ENCODE measurements at places on chromosomes 2 and 18.

- no peak for DNase-seq
Observed at GRCh38 chr2:8965216-8965969, 38.1 kb downstream of the MBOAT2 start.

GRCh38 chr2:113390124-113390849, 47.2 kb upstream of the ZNG1B start:
- DNase-seq: peak; percentile 23

DNA sequence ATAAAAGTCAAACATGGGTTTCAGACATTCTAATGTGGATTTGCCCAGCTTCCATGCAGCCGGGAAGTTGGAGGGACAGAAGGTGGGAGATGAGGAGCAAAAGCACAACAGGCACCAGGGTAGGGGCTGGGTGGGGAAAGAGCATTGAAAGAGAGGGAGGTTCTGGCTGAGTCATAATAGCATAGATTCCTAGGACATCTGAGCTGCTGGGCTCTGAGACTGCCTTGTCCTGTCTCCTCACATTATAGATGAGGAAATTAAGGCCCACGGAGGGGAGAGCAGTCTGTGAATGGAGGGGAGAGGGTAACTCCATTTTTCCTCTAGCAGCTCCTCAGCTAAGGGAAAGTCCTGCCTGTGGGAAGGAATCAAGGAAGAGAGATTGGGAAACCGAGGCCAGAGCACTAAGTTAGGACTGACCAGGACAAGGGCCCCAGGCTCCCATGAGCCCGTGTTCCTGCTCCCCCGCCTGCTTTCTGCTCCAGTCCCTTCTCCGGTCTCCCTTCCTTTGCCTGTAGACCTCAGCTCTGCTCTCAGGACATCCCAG, 26.2 kb downstream of the SH2D6 start:
- DNase-seq: no peak

DNA sequence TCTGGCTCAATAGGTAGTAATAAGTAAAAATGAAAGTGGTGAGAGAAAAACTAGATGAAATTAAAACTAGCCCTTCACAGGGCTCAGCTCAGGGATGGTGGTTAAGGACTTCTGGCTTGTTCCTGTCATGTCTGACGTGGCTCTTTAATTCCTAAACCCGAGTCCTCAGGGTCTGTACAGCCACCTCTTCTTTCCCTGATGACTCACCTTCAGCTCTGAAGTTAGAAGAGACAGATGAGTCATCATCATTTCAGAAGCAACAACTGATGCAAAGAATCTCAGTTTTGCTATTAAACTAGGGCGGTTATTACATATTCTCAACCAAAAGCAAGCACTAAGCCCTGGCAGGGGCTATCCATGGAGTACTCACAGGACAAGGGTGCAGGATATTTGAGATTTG, 24.0 kb upstream of the ITGB6 start:
- DNase-seq: no peak

- no peak for DNase-seq
Observed at GRCh38 chr18:35477974-35478373, 19.8 kb downstream of the INO80C start.

- no peak for DNase-seq
Observed at GRCh38 chr2:173247156-173247555, 107.5 kb upstream of the CDCA7 start.

DNA sequence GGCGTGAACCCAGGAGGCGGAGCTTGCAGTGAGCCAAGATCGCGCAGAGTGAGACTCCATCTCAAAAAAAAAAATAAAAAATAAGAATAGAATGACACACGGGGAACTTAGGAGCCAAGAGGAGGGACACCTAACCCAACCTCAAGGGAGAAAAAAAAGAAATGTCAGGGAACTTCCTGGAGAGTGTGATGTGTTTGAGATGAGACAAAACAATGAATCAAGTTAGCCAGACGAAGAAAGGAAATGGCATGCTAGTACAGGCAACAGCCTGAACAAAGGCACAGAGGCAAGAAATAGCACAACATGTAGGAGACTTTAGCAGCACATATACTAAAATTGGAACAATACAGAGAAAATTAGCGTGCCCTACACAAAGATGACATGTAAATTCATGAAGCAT, 36.7 kb upstream of the PAPOLG start:
- no peak for DNase-seq

DNA sequence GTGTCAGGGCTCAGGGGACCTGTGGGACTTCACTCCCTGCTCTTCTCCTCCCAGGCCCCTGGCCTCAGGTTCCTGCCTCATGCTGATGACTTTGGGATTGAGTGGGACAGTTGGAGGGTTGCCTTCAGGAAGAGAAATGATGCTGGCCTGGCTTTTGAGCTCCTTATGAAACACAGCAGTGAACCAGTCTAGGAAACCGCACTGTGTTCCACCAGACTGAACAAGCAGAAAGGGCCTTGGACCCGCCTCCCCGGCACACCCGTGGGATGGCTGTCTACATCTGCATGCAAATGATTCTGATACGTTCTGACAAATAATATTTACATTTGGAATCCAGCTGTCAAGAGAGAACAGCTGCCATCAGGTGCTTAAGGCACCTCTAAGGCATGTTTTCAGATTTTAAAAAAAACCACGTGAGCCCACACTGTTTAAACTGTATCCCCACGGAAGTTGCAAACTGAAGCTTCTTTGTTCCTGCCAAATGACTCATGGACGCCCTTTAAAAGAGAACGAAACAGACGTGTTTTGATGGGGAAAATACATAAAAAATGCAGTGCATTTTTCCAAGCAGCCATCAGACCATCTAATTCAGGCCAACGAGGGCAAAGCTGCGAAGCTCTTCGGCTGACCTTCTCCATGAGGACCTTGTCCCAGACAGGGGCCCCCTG, 27.6 kb upstream of the ASAP2 start:
- no peak for DNase-seq

- no peak for DNase-seq
Observed at GRCh38 chr2:39264733-39265132, 21.0 kb upstream of the CDKL4 start.

- no peak for DNase-seq
Observed at GRCh38 chr2:216657980-216658379, 24.8 kb downstream of the IGFBP2 start.

DNA sequence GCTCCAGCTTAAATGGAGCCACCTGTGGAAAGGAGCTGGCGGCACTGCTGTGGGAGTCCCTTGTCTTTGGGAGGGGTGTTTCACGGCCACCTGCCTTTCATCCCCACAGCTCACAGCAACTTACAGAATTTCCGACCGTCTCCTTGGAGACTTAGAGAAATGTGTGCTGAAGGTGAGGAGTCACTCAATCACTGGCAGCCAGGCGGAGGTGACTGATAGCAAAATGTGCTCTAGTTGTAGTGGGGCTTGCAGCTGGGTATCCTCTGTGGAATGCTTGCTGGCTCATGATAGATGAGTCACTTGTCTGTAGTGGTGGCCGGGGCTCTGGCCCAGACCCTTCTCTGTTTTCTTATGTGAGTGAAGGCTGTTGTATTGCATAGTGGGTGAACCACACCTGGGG, 110.7 kb downstream of the SH3RF3 start:
- DNase-seq: no peak

GRCh38 chr2:226800941-226801784, 1.5 kb upstream of the IRS1 start:
- DNase-seq: peak; percentile 57

DNA sequence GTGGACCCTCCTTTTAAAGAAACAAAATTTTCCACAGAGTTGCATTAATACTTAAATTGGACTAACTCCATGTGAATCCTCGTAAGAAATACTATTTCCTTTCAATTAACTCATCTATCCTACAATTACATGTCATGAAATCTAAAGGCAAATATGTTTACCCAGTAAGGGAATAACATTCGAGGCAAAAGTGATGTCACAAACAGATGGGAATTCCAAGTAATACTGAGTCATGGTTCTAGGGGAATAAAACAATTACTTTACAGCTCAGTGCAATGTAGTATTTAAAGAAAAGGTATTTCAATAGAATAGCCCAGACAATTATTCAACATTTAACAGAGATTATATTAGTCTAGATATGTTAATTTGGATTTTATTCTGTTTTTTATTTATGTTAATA, 205.8 kb downstream of the ZNF385B start:
- DNase-seq: no peak

GRCh38 chr2:24421668-24422067, 61.3 kb upstream of the ITSN2 start:
- peak; percentile 31 for DNase-seq

DNA sequence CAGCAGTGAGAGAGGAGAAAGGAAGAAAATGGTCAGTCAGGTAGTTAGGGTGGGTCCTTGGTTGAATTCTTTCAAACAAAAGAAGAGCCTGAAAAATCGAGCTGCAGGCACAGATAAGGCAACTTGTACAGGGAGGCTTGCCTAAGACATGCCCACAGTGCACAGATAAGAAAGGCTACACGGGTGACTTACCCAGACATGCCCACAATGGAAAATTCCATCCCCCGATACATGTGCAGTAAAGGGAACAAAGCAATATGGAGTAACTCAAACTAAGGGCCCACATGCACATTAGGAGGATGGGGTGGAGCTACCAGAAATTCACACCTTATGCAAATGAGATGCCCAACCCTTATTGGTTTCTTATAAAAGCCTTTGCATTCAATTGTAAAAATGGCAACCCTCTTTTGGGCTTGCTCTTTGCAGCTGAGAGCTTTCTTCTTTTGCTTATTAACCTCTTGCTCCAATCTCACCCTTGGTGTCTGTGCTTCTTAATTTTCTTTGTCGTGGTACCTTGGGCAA, 110.3 kb upstream of the RMP24 start:
- DNase-seq: no peak

DNA sequence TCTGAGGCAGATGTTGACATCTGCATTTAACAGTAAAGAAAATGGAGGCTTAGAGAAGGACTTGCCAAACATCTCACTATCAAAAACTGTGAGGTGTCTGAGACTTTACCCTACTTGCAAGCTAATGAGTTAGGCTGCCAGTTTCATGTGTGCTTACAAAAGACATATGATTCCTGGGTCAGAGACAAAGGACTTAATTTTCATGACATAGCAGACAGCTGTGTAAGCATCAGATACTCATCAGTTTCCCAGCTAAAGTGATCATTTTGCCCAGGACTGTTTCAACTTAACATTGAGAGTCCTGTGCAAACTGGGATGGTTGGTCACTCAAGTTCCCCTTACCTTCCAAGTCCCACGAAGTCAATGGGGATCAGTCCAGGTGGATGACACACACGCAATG, 18.9 kb upstream of the DAPL1 start:
- DNase-seq: no peak

DNA sequence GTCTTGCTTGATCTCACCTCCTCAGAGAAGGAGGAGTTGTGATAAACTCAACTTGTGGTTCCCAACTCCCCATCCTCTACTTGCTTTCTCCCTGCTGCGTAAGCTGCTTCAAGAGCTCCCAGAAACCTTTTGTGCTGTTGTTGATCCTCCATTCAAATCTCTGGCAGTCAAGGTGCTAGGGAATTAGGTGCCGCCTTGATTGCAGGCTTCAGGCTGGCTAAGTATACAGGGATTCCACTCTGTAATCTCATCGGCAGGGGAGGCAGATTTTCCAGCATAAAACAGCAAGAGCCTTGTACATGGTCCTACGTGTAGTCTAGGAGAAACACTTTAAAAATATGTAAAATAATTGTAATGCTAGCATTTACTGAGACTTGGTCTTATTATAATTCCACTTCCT, 116.2 kb upstream of the DDX18 start:
- DNase-seq: no peak

DNA sequence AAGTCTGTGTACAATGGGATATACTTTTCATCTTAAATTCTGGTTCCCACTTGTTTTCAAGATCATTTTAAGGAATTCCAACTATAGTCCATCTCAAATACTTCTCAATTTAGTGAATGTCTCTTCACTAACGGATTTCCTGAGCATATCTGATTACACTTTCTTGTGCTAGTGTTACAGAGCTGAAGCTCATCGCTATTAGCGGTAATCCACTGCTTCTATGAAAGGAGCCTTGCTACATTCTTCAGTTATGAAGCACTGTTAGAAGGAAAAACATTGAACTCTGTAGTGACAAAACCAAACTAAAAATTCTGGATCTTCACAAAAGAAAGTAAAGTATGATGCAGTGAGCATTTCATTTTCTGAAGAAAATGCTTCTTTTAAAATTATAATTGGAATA, 72.0 kb downstream of the AGPS start:
- no peak for DNase-seq

DNA sequence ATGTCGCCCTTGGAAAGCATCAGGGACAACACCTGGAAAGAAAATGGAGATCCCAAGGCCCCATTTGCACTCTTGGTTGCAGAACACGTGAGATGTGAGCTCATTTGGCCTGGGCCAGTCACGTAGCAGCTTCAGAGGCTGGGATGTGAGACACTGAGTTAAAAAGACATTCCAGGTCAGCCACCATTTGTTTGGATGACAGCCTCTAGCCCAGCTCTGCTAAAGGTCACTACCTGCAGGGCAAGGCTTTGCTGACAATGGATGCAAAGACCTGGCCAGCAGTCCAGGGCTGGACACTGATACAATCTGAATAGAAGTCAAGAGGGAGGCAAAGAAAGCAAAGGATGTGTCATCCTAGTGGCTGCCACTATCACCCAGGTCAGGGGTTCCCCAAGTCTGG, 83.9 kb upstream of the LRPPRC start:
- DNase-seq: no peak

DNA sequence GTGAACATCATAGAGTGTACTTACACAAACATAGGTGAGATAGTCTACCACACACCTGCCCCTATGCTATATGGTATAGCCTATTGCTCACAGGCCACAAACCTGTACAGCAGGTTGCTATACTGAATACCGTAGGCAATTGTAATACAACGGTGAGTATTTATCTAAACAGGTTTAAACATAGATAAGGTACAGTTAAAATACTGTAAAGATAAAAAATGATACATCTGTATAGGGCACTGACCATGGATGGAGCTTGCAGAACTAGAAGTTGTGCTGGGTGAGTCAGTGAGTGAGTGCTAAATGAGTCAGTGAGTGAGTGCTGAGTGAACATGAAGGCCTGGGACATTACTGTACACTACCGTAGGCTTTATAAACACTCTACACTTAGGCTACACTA, 267.0 kb upstream of the HS6ST1 start:
- no peak for DNase-seq

GRCh38 chr2:75560022-75560767, 544 bp downstream of the EVA1A start:
- DNase-seq: no peak

DNA sequence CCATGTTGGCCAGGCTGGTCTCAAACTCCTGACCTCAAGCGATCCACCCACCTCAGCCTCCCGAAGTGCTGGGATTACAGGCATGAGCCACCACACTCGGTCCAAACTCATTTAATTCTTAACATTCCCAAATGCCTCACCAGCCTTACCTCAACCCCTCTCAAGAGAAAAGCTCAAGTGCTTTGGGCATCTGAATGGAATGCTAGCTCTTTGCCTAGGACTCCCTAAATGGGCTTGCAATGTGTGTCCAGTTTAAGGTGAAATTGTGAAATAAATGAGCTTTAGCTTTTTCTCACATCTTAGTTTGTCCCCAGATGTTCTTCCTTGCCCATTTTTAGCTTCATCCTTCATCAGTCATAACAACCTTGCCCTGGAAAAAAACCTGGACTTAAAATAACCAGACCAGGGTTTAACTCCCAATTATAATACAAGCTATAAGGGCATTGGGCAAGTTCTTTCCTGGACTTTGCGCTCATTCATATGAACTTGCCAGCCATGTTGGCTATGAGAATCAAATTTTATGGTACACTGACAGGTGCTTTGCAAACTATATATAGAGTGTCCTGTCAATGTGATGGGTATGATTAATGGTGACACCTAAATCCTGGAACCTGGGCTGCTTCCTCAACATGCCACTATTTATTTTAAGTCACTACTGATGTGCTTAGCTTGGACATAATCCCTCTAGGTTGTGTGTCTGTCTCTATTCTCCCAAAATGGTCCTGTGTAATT, 95.1 kb upstream of the SERPINE2 start:
- DNase-seq: no peak
